ENCODE measurements at places on chromosomes 4 and X.
A peak's percentile ranks its signal among the peaks of the same experiment; 100 is the strongest.

GRCh38 chr4:19002170-19002569 lies 980.6 kb upstream of the LCORL start:
- DNase-seq: no peak

DNA sequence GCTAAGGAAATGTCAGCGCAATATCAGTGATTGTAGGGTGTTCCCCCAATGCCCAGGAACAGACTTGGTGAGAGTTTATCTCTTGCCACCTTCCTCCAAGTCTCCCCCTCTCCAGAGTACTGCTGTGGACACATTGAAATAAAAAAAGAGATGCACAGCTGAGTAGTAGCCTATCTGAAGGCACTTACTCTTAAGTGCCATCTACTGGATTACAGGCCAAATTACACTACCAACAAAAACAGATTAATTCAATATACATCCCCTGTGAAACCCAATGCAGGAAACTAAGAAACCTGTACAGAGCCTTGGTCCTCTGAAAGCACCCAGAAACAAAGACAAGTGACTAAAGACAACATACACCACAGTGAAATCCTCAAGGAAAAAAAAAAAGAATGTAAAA lies 460.3 kb downstream of the ZIC3 start:
- peak; percentile 28 for DNase-seq

DNA sequence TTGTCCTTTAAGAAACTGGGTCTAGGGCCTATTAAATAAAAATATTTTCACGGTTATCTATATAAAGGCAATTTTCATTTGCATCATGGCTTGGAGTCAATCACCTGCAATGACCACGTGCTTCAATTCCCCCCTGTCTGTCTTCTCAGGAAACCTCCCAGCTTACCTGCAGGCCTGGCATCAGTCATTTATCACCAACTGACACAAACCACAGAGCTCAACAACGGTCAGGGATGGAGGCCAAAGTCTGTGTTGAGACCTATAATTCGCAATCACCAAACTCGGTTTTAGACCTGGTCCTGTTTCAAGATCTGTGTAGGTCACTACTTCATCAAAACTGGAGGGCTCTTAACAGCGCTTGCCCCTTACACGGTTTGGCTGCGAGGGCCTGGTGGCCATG lies 1.9 kb downstream of the SLC9A7 start:
- DNase-seq: no peak

GRCh38 chrX:40175511-40176350 lies 78.0 kb upstream of the BCOR start:
- peak; percentile 80 for DNase-seq

DNA sequence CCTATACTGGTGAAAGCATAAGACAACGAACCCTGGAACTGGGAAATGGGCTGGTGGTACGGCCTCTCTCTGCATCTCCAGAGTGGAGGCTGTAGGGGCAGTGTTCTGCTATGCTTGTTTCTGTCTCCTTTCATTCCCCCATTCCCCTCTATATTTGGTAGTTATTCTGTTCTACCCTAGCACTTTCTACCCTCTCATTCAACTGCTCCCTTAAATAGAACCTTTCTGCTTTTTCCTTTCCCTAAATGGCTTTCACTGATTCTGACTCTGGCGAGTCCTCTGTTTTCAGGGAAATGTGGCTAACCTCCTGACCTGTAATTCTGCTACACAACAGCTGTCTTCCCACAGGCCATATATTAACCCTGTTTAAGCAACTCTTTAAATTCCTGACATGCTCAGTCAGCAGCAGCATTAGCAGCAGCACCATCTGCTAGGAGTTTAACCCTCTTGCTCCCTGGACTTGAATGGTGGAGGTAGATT lies 94.2 kb downstream of the CXCL13 start:
- no peak for DNase-seq

DNA sequence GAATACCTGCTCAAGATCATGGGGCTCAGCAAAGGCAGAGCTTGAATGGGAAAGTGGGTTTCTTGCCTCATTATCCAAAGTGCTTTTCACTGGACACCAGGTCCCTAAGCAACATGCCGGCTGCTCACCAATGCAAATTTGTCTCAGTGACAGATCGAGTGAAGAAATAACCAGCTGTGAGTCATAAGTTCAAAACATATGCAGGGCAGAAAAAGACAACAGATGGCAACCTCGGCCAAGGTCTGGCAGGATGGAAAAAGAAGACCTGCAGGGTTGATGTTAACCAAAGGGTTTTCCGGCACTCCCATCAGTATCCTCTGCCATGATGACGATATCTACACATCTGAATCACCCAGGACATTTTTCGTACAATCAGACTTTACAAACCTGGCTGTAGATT lies 124.1 kb downstream of the AFAP1 start:
- no peak for DNase-seq

DNA sequence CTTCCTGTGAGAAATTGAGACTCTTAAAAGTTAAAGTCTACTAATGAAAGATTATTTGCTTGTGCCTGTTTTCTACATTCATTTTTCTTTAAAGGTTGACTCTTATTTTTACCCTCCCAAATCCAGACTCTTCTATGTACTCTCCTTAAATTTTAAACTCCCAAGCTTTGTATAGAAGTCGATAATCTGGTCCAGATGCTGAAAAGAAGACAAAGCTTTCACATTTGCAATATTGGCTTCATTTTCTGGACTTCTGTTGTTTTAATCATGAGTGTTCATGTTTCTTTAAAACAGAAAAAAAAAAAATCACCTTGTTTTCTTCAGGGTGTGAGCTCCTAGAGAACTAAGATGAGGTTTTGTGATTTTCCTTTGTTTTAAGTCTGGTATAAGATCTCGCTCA lies 53.2 kb upstream of the TBC1D14 start:
- DNase-seq: no peak

GRCh38 chr4:102735582-102735981 lies 25.2 kb downstream of the MANBA start:
- no peak for DNase-seq

GRCh38 chr4:102620697-102621497 lies 119.7 kb downstream of the NFKB1 start:
- peak; percentile 32 for DNase-seq
